ENCODE measurements at places on chromosomes 16 and 17. TPM values are rescaled to one million over a fixed set of nuclear protein-coding genes. Genes with fewer than 3 reads are reported as not detected.

DNA sequence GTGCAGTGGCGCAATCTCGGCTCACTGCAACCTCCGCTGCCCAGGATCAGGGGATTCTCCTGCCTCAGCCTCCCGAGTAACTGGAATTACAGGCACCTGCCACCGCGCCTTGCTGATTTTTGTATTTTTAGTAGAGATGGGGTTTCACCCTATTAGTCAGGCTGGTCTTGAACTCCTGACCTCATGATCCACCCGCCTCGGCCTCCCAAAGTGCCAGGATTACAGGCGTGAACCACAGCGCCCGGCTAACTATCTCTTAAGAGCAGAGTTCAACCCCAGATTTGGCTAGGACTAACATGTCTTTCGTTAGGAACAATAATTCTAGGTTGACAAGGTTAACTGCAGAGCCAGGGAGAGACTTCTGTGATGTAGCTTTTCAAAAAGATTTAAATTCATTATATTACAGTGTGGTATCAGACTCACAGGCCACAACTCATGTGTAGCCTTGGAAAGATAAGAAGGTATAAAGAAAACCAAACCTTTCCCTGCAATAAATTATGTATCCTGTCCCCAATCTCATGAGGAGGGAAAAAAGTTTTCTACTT is 4.3 kb downstream of the CHTF8 start:
- DNase-seq, result no peak

GRCh38 chr16:15887283-15887682 is 1.1 kb downstream of the CEP20 start:
- no peak for DNase-seq

- DNase-seq, result peak; percentile 38
These were observed 10.8 kb downstream of the MYBBP1A start for GRCh38 chr17:4544135-4544950.

DNA sequence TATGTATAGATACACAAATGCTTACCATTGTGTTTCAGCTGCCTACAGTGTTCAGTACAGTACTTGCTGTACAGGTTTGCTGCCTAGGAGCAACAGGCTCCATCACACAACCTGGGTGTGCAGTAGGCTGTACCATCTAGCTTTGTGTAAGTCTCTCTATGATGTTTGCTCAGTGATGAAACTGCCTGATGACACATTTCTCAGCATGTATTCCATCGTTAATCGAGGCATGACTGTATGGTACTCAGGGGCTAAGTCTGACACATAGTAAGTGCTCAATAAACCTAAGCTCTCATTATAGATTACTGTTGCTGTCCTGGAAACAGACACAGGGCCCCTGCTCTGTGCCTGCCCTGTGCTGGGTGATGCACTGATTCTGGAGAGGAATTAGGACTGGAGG is 18.1 kb downstream of the KCNJ12 start:
- DNase-seq, result no peak

GRCh38 chr17:82519971-82520903 is 705 bp downstream of the FOXK2 start:
- peak; percentile 42 for DNase-seq

- no peak for DNase-seq
These were observed 14.7 kb downstream of the CDH13 start for GRCh38 chr16:82641336-82641984.

Gene KRT33B
- total RNA-seq, result not detected

Gene SOX8
- total RNA-seq, result 72.7 TPM

Measured in G401 (cell line).